WTC11 (cell line): ENCODE measurements at places on chromosomes 6 and 20. TPM values are rescaled to one million over a fixed set of nuclear protein-coding genes. Genes with fewer than 3 reads are reported as not detected.

- DNase-seq = peak; percentile 92
- peaks cover 75% of the 10 kb centered on the region for H3K4me1 ChIP-seq
- no peaks in the 10 kb centered on the region for H3K27me3 ChIP-seq
- peak overlapping the region; percentile 80 for H3K4me3 ChIP-seq
- H3K27ac ChIP-seq = 0 out of 2 replicates have a peak overlapping the region, but pooled peaks have one; percentile 39
Observed at GRCh38 chr6:30686908-30687658, 638 bp upstream of the PPP1R18 start.

DNA sequence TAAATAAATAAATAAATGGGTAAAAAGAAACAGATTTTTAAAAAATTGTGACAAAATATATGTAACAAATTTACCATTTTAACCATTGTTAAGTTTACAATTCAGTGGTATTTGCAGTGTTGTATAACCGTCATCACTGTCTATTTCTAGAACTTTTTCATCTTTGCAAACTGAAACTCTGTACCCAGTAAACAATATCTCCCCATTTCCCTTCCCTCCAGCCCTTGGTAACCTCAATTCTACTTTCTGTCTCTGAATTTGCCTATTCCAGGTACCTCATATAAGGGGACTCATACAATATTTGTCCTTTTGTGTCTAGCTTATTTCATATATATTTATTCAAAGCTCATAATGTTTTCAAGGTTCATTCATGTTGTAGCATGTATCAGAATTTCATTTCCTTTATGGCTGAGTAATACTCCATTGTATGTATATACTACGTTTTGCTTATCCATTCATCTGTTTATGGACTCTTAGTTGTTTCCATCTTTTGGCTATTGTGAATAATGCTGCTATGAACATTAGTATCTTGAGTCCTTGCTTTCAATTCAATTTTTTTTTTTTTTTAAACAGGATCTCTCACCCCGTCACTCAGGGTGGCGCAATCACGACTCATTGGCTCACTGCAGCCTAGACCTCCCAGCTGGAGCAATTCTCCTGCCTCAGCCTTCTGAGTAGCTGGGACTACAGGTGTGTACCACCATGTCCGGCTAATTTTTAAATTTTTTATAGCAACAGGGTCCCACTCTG is 8.9 kb downstream of the MANBAL start:
- H3K4me3 ChIP-seq = no peak overlapping the region
- H3K27ac ChIP-seq = no peak overlapping the region
- H3K4me1 ChIP-seq = peaks cover 14% of the 10 kb centered on the region
- H3K27me3 ChIP-seq = no peaks in the 10 kb centered on the region

GRCh38 chr6:71900642-71901041 is 14.3 kb downstream of the RIMS1 start:
- H3K27me3 ChIP-seq = no peaks in the 10 kb centered on the region
- peaks cover 7% of the 10 kb centered on the region; the same call in 1 of the 2 replicates for H3K4me1 ChIP-seq
- H3K4me3 ChIP-seq = no peak overlapping the region
- no peak for DNase-seq

GRCh38 chr6:122730775-122731386 is 48.6 kb upstream of the FABP7 start:
- H3K4me1 ChIP-seq = peaks cover 37% of the 10 kb centered on the region
- no peaks in the 10 kb centered on the region for H3K27me3 ChIP-seq
- no peak for DNase-seq
- no peak overlapping the region for H3K4me3 ChIP-seq

The SPEF1 gene
- 0.41 to 0.72 TPM (median 0.64 TPM) in 3 replicates for total RNA-seq

DNA sequence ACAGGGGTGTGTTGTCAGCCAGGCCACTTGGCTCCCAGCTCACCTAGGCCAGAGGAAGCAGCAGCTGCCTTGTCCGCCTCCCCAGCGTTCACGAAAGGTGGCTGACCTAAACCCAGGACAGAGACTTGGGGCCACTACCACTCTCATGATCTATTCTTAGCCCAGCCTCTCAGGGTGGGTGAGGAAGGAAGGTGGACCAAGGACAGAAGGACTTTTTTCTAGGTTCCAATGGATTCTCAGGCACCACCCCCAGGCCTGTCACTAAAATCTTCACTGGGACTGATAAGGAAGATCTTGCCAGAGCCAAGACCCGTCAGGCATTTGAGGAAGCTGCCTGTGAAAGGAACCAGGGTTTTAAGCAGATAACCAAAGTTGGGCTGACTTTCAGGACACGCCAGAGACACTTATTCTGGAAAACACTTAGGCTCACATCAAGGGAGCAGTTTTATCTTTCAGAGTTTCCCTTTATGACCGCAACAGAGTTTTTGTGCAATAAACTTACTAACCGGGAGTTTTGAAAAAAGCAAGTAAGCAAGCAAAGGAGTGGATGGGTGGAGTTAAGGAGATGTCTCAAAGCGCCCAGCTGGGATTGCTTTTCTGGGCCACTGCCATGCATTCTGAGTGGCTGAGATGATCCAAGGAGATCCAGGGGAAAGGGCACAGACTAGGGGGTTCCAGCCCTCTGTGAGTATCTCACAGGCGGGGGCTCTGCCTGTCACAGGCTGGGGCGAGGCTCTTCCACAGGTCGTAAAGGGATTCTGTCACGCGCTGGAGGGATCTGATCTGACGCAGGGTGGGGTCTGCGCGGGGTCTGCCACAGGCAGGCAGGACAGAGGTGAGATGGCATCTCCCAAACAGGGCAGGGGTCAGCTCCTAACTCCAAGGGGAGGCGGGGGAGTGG is 989 bp downstream of the FITM2 start:
- peak overlapping the region; percentile 81 for H3K4me3 ChIP-seq
- H3K27me3 ChIP-seq = peaks cover 32% of the 10 kb centered on the region

- DNase-seq = no peak
- H3K36me3 ChIP-seq = no peaks in the 10 kb centered on the region
- H3K4me3 ChIP-seq = no peak overlapping the region
- H3K4me1 ChIP-seq = no peaks in the 10 kb centered on the region
Observed at GRCh38 chr20:7742479-7742878, 197.8 kb downstream of the HAO1 start.

GRCh38 chr20:22366631-22367030 is 217.7 kb downstream of the FOXA2 start:
- H3K27me3 ChIP-seq = peaks cover 28% of the 10 kb centered on the region
- H3K27ac ChIP-seq = no peak overlapping the region
- DNase-seq = no peak
- no peak overlapping the region for H3K4me3 ChIP-seq
- H3K36me3 ChIP-seq = no peaks in the 10 kb centered on the region
- peaks cover 4% of the 10 kb centered on the region for H3K4me1 ChIP-seq

- H3K4me3 ChIP-seq = no peak overlapping the region
- no peaks in the 10 kb centered on the region for H3K27me3 ChIP-seq
- peaks cover 34% of the 10 kb centered on the region for H3K36me3 ChIP-seq
- DNase-seq = no peak
Observed at GRCh38 chr6:56524891-56525703, 117.6 kb downstream of the DST start.

The RBM12 gene
- total RNA-seq = 125 to 163 TPM (median 160 TPM) in 3 replicates

DNA sequence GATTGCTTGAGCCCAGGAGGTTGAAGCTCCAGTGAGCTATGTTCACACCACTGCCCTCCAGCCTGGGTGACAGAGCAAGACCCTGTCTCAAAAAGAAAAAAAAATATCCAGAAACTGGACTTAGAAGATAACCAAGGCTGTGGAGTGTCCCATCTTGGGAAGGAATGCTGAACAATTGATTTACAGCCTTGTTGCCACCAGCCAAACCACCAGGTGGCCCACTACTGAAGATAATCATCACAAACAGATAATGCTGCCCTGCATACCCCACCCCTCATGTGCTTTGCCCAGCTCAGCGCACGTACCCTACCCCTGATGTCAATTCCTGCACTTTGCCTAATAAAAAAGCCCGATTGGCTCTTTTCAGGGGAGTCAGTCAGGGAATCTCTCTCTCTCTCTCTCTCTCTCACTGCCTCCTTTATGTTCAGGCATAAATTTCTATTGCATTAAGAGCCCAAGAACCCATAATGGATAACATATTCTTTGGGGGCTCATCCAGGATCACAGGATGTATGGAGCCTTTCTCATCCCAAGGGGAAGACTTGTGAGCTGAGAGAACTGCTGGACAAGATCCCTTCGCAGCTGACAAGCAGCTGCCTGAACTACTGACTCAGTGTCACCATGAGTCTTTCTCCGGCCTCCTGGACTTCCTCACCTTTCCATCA is 166.4 kb downstream of the CD24 start:
- no peak for DNase-seq
- no peak overlapping the region for H3K27ac ChIP-seq
- H3K27me3 ChIP-seq = peaks cover 28% of the 10 kb centered on the region
- peaks cover 23% of the 10 kb centered on the region for H3K4me1 ChIP-seq
- H3K4me3 ChIP-seq = no peak overlapping the region

The FLOT1 gene
- total RNA-seq = 110 to 121 TPM (median 120 TPM) in 3 replicates

DNA sequence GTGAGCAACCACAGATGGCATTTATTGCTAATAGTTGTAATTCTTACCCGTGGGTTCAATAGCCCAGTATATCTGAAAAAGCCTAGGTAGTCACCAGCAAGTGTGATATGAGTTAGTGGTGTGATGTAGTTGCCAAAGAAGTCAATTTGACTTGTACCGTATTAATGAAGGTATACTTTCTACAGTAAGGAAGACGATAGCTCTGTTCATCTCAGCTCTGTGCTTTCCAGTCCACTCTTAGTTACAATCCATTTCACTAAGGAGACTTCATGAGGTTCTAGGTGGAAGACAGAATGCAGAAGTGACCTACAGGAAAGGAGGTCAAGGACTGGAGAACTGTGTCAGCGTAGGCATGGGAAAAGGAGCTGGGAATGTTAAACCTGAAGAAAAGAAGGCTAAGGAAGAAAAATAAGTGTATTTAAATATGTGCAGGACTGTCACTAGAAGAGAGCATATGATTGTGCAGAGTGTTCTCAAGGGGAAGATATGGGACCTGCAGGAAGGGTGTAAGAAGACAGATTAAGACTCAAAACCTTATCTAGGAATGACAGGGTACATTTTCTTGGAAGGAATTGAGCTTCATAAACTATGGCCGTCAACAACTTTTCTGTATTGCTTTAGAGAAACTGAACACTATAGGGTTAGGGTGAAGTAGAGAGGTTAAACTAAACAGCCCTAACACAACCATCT is 116.9 kb upstream of the SCGN start:
- peaks cover 9% of the 10 kb centered on the region for H3K4me1 ChIP-seq
- H3K27me3 ChIP-seq = no peaks in the 10 kb centered on the region
- H3K4me3 ChIP-seq = no peak overlapping the region
- no peak for DNase-seq
- H3K27ac ChIP-seq = no peak overlapping the region

- no peak overlapping the region for H3K27ac ChIP-seq
- H3K4me1 ChIP-seq = peaks cover 24% of the 10 kb centered on the region
- no peaks in the 10 kb centered on the region for H3K36me3 ChIP-seq
- no peak for DNase-seq
Observed at GRCh38 chr6:151630991-151631655, 137.3 kb downstream of the CCDC170 start.

DNA sequence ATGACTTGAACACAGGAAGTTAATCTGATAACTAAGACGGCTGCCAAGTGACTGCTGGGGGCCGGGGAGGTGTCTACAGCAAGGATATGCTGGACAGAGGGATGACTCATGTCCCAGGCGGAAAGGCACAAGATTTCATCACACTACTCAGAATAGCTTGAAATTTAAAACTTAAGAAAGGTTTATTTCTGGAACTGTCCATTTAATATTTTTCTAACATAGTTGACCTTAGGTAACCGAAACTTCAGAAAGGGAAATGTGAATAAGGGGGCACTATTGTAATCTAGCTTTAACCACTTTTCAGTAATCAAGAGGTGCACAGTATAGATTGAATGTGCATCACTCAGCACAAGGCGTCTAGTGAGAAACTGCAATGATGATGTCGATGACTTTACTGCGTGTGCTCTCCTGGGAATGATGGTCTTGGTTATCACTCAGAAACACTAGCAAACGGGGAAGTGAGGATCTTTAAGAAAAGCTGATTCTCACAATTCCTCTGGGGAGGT is 171.5 kb downstream of the QKI start:
- H3K4me1 ChIP-seq = no peaks in the 10 kb centered on the region; the same call in 1 of the 2 replicates
- peaks cover 7% of the 10 kb centered on the region for H3K36me3 ChIP-seq
- DNase-seq = no peak
- no peak overlapping the region for H3K4me3 ChIP-seq
- no peak overlapping the region for H3K27ac ChIP-seq

- H3K27ac ChIP-seq = no peak overlapping the region
- peaks cover 15% of the 10 kb centered on the region for H3K4me1 ChIP-seq
- no peak for DNase-seq
- no peak overlapping the region for H3K4me3 ChIP-seq
Observed at GRCh38 chr6:13373488-13373886, 45.1 kb upstream of the TBC1D7 start.

- H3K27ac ChIP-seq = no peak overlapping the region
- H3K4me3 ChIP-seq = no peak overlapping the region
- H3K36me3 ChIP-seq = no peaks in the 10 kb centered on the region
- H3K4me1 ChIP-seq = peaks cover 14% of the 10 kb centered on the region
Observed at GRCh38 chr6:138864343-138864890, 68.5 kb downstream of the ECT2L start.

DNA sequence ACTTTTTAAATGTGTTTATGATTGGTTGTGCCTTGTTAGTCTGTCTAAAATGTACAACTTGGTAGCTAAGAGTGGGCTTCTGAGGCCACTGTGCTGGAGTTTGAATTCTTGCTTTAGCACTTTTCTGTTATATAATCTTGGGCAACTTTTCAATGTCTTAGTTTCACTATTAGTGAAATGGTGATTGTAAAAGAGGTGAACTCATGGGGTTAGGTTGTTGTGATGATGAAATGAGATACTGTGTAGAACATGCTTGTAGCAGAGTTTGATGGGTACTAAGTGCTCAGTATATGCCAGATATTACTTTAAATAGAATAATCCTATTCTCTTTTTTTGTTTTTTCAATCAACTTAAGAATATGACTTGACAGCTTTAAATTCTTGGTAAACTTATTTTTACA is 624.7 kb downstream of the CD109 start:
- peaks cover 23% of the 10 kb centered on the region for H3K4me1 ChIP-seq
- H3K36me3 ChIP-seq = no peaks in the 10 kb centered on the region
- no peak overlapping the region for H3K4me3 ChIP-seq
- peak overlapping the region; percentile 12; the same call in 1 of the 2 replicates for H3K27ac ChIP-seq
- no peaks in the 10 kb centered on the region; the same call in 1 of the 2 replicates for H3K27me3 ChIP-seq

GRCh38 chr20:6668546-6668945 is 98.9 kb upstream of the BMP2 start:
- no peak overlapping the region for H3K4me3 ChIP-seq
- no peak overlapping the region for H3K27ac ChIP-seq
- DNase-seq = no peak
- H3K36me3 ChIP-seq = no peaks in the 10 kb centered on the region
- no peaks in the 10 kb centered on the region for H3K27me3 ChIP-seq

- H3K4me1 ChIP-seq = peaks cover 28% of the 10 kb centered on the region
- H3K27me3 ChIP-seq = no peaks in the 10 kb centered on the region
- H3K36me3 ChIP-seq = no peaks in the 10 kb centered on the region
- DNase-seq = no peak
Observed at GRCh38 chr20:17558154-17558940, 11.5 kb upstream of the DSTN start.

The OTOR gene
- total RNA-seq = not detected in 3 replicates

DNA sequence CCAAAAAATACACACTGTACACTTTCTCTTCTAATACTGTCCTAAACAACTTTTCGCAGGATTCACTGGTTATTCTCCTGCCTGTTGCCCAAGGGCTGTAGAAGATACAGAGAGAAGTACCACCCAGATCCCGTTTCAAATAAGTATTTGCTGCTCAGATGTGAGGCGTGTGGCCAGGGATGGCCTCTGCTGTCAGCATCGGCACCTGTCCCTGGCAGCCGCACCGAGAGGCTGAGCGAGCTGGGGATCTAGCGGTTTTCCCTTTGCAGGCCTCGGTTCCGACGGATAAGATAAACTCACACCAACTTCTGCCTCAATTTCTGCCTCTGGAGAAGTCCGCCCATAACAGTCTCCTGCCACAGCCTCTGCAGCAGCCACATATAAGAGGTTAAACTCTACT is 685.2 kb upstream of the AGPAT4 start:
- H3K4me3 ChIP-seq = no peak overlapping the region
- peaks cover 44% of the 10 kb centered on the region for H3K4me1 ChIP-seq
- H3K27me3 ChIP-seq = no peaks in the 10 kb centered on the region
- H3K27ac ChIP-seq = peak overlapping the region; percentile 20; the same call in 1 of the 2 replicates
- DNase-seq = no peak
- no peaks in the 10 kb centered on the region for H3K36me3 ChIP-seq
